ENCODE measurements at places on chromosomes 12 and 14.

GRCh38 chr12:69998011-69998410 lies 173.0 kb downstream of the MYRFL start:
- no peak for DNase-seq

DNA sequence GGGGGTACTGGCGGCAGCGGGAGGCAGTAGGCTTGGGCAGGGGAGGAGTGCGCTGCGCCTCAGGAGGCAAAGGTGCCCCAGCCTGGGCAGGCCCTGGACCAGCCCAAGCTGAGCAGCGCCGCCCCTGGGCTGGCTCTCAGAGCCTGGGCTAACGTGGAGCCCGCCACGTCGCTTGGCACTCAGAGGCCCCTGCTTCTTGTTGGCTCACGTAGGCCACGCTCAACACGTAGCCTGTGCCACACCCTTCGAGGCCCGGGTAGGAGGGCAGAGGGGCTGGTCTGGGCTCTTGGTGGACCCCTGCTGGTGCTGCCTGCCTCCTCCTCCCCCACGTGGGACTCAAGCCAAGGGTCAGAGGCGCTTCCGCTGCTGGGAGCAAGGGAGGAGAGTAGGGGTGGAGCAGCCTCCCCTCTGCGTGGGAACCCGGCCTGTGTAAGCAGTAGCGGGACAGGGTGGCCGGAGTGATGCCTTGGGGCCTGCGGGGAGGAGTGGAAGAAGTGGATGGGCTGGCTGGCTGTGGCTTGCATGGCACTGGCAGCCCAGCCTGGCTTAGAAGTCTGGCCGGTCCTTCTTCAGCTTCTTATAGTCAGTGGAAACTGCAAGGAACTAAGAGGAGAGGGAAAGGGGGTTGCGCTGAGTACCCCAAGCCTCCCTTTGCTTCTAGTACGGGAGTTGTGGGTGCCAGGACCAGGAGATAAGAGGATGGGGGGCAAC lies 5.7 kb downstream of the SHMT2 start:
- DNase-seq = no peak

DNA sequence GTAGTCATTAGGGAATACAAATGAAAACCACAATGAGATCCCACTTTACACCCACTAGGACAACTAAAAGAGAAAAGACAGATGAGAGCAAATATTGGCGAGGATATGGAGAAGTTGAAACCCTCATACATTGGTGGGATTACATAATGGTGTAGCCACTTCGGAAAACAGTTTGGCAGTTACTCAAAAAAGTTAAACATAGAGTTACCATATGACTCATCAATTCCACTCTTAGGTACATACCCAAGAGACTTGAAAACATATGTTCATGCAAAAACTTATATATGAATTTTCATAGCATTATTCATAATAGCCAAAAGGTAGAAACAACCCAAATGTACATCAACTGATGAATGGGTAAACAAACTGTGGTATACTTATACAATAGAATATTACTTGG lies 27.1 kb downstream of the ALDH1L2 start:
- no peak for DNase-seq

- no peak for DNase-seq
Measured at GRCh38 chr14:35669782-35670181, 135.8 kb downstream of the INSM2 start.

DNA sequence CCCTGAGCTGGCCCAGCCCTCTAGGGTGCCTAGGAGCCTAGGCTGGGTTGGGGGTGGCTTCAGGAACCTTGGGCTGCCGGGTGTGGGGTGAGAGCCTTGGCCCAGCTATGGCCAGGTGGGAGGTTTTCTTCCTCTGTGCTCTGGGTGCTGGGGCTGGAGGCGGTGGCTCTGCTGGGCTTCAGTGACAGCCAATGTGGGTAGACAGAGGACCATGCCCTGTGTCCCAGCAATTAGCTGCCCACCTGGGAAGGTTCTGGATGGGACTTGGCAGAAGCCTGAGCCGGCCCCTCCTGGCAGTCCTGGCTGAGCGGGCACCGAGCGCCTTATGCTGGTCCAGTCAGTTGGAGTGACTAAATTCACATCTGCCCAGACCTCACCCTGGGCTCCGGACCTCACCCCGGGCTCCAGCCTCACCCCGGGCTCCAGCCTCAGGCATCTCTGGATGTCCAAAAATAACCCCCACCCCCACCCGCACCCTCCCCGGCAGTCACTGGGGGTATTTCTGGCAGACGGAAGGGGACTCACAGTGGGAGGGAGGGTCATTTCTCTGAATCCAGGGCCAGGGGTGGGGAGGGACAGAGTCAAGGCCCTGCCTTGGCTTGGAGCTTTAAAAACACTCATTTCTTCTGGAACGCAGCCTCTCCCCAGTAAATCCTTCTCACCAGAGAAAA lies 46.9 kb downstream of the CYP46A1 start:
- DNase-seq = no peak

- DNase-seq = no peak
Measured at GRCh38 chr14:101357038-101357437, 204.3 kb upstream of the DIO3 start.

DNA sequence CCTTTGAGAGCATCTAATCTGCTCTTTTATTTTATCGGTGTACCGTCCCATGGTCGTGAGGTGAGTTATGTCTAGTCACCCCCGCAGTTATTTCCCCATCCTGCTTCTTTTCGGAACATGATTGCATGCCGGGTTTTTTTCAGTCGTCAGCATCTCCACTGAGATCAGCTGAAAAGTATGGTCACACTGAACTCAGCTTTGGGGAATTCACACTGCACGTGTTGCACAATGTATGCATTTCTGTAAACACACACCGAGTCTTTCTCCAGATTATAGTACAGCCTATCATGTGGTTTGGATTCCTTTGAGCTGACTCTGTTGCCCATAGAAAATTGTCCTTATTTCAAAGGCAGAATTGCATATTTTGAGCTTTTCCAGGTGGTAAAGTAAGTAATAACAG lies 24.6 kb downstream of the PLXNC1 start:
- DNase-seq = no peak

DNA sequence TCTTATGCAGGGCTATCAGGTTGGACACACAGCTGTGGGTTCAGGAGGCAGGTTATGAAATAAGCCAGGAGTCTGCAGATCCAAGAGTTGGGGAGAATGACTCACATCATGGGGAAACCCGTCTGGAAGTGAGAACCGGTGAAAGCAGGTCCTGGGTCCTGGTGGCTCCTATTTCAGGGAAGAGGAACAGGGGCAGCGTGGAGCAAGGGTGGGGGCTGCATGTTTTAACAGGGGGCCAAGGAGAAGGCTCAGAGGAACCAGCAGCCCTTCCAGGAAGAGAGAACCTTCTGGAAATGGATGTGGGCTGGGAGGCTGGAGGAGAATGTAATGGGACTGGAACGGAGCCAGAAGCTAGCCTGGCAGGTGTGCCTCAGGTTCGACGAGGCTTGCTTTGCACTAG lies 7.8 kb upstream of the KRT74 start:
- DNase-seq = no peak

DNA sequence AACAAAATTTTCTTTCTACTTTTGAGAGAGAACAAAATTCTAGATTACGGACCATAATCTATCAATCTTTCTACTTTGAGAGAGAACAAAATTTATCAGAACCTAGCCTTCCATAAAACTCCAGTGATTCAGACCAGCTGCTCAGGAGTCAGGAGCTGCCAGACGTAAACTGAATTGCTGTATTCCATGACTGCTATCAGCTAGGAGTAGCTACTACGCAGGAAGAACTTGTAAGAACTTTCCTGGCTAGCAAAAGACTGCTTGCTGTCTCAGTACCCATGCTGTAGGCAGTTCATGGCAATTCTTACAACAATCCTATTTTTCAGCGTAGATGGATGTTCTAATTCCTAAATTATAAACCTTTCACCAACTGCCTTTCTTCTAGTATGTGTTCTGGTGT lies 73.3 kb downstream of the MED13L start:
- DNase-seq = no peak

DNA sequence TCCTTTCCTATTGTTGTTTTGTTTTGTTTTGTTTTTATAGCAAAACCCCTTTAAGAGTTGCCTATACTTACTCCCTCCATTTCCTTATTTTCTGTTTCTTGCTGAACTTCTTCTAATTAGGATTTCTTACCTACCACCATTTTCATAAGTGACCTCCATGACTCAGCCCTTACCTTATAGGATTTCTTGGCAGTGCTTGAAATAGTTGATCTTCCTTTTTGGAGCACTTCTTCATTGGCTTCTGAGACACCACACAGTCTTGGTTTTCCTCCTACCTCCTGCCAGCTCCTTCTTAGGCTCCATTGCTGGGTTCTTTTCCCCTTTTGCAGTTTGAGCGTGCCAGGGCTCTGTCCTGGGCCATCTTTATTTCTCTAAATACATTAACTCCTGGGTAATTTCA lies 23.4 kb upstream of the EID3 start:
- no peak for DNase-seq

GRCh38 chr12:8909752-8910151 lies 4.6 kb upstream of the PHC1 start:
- no peak for DNase-seq

DNA sequence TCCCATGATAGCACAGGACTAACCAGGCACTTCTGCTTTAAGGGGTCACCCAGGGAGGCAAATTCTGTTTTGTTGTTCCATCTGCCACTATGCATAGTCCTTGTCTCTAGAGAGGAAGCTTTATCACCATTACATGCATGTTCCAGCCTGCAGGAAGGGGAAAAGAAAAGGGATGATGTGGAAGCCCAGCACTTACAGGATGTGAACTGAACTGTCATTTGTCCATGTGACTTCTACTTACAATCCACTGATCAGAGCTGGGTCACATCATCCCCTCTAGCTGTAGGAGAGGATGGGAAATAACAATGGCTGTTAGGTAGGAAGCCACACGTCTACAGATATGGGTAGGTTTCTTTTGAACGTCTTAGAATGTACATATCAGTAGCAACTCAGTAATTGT lies 203.1 kb downstream of the PTPRO start:
- no peak for DNase-seq

DNA sequence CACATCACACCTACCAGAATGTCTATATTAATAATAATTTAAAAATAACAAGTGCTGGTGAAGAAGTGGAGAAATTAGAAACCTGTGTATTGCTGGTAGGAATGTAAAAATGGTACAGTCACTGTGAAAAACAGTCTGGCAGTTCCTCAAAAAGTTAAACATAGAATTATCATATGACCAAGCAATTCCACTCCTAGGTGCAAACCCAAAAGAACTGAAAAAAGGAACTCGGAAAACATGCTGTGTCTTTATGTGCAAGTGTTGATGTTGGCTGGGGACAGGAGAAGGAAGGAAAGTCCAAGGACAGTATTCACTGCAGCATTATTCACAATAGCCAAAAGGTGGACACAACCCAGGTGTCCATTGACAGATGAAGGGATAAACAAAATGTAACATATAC lies 146.5 kb downstream of the TTC7B start:
- DNase-seq = no peak

- DNase-seq = no peak
Measured at GRCh38 chr14:76245097-76245496, 93.4 kb downstream of the GPATCH2L start.

GRCh38 chr12:117518594-117519270 lies 157.3 kb upstream of the NOS1 start:
- no peak for DNase-seq

- no peak for DNase-seq
Measured at GRCh38 chr12:6088921-6089747, 35.3 kb downstream of the VWF start.

DNA sequence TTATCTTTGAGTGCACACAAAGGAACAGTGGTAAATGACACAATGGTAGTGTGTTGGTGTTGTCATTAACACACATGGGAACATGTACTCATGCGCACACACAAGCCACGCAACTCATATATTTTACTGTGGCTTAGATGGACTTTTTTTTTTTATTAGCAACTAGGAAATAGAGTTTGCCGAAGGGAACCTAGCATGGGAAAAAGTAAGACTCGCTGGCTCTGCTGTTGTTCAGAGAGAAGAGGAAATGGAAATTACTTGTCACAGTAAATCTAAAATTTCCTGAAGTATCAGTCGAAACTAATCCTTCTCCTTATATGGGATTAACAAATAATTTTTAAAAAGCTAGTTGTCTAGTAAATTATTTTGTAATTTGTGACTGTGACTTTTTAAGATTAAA lies 33.7 kb upstream of the IL22 start:
- DNase-seq = no peak
